SHP77 treated with DMSO at 0.1 percent for 48 hours (cell line): ENCODE measurements at places on chromosomes 2 and 18.

DNA sequence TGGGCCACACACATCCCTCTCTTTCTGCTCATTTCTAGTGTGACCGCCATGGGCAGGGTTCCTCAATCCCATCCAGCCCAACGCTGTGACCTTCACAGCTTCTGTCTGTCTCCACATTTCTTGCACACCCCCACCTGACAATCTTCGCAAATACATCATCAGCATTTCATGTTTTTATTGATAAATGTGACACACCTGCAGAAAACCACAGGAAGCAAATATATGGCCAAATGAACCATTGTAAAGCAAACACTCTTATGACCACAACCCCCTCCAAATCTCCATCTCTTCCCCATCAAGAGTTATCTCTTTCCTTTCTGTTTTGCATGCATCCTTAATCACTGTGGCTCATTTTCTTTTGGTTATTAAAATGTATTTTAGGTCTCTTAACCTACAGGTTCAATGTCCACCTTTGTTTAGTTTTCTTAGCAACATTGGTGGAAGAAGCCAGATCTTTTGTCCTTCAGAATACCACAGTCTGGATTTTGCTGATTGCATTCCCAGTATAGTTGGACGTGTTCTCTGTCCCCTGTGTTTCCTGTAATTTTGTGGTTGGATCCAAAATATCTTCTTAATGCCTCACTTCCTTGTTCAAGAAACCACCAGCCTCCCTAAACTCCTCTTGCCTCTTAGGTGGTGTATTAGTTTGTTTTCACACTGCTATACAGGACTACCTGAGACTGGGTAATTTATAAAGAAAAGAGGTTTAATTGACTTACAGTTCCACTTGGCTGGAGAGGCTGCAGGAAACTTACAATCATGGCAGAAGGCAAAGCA lies 9.8 kb upstream of the NCK2 start:
- no peak for DNase-seq

DNA sequence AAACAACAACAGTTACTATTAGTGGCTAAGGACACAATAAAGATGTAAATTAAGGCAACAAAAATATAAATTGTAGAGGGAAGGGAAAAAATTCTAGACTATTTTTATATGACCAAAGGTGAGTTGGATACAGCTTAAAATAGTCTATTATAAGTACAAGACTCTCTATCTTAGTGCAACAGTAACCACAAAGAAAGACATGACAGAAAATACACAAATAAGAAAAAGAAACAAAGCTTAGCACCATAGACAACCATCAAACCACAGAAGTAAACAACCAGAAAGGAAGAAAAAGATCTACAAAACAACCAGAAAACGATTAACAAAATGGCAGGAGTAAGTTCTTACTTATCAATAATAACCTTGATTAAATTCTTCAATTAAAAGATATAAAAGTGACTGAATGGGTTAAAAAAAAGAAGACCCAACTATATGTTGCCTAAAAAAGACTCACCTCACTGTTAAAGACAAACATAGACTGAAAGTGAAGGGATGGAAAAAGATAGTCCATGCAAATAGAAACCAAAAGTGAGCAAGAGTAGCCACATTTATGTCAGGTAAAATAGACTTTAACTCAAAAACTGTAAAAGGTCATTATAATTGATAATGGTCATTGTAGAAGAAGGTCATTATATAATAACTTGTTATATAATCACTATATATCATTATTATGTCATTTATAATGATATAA lies 62.5 kb downstream of the USP40 start:
- no peak for DNase-seq

- no peak for DNase-seq
Observed at GRCh38 chr2:200877443-200877842, 11.4 kb downstream of the PPIL3 start.

DNA sequence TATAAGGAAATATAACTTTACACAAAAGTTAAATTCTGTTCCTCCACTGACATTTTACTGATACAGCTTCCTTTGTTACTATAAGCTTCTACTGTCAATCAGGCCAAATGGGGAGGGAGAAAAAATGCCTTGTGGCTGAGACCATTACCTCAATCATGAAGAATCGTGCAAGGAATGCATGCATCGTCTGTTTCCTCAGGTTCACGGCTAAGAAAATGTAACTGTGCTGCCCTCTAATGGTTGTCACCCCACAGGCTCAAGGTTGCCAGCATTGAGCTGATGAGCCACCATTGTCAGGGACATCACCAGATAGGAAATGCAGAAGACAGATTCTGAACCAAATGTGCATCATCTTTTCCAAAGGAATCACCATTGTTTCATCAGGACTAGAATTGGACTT lies 426.9 kb downstream of the CDH2 start:
- DNase-seq, result peak; percentile 29

DNA sequence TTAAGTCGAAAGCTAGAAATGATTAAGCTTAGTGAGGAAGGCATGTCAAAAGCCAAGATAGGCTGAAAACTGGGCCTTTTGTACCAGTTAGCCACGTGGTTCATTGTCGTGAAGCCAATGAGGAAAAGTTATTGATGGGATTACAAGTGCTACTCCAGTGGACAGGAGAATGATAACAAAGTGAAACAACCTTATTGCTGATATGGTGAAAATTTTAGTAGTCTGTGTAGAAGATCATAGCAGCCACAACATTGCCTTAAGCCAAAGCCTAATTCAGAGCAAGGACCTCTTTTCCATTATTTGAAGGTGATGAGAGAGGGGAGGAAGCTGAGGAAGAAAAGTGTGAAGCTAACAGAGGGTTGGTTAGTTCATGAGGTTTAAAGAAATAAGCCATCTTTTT lies 24.1 kb upstream of the RAMP1 start:
- no peak for DNase-seq

DNA sequence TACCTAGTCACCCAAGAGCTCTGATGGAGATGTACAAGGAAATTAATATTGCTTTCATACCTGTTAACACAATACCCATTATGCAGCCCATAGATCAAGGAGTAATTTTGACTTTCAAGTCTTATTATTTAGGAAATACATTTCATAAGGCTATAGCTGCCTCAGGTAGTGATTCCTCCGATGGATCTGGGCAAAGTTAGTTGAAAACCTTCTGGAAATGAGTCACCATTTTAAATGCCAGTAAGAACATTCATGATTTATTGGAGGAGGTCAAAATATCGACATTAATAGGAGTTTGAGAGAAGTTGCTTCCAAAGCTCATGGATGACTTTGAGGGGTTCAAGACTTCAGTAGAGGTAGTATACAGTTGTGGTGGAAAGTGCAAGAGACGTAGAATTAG lies 931.4 kb upstream of the ACVR2A start:
- DNase-seq, result no peak

DNA sequence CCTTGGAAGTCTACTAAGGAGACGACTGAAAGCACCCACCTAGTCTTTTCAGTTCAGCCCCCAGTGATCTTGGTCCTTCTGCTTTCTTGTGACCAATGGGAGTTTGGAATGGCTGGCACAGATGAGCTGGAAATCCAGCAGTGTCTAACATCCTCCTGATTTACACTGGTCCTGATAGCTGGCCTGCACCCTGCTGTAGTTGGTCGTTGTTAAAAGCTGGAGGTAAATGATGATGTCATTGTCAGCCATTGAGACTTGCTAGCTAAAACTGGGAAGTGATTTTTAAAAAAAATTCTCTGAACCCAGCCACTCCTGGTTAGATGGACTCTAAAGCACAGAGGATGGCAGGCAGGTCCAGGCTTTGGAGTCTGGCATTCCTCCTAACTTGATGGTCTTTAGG lies 19.3 kb downstream of the CCT7 start:
- no peak for DNase-seq

DNA sequence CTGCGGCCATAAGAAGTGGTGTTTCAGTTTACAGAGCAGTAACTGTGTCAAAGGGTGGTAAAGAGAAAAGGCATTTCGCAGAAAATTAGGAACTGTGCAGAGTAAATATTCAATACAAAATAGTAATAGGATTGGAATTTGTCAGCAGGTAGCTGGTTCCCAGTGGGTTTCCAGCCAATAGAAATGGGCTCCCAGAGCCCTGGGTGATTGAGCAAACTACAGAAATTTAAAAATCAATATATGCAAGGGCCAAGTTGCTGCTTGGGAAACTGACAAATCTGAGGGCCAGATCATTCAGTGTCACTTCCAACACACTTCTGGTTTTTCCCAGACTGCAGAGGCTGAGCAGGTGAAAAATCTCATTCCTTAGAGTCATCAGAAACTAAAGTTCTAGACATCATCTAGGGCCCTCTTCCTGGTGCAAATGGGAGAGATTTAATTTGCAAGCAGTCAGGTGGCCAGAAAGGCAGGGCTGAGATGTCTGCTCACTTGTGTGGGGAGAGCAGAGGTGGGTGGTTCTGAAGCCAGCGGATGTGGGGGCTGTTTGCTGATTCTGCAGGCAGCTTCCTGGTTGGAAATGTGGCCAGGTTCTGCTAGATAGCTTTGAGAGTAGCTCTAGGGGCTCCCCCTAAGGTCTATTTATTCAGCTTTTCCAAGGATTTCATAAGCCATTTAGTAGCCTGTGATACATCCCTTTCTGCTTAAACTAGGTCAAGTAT lies 182.4 kb downstream of the NCK2 start:
- DNase-seq, result no peak

DNA sequence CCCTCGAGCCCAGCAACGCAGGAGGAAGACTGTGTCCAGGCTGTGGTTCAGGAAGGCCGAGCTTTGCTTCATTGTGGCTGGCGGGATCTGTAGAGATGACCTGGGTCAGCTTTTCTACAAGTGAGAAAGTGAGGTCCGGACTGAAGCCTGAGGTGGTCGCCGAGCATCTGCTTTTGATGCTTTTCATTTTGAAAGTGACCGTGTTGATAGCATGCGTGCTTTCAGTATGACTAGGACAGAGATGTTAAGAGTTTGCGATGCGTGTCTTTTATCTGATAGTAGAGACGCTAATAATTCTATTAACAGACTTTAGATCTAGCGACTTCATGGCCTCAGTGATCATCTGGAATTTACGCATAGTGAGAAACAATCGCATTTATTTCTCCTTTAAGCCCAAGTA lies 28.1 kb downstream of the CTDP1 start:
- DNase-seq, result no peak

DNA sequence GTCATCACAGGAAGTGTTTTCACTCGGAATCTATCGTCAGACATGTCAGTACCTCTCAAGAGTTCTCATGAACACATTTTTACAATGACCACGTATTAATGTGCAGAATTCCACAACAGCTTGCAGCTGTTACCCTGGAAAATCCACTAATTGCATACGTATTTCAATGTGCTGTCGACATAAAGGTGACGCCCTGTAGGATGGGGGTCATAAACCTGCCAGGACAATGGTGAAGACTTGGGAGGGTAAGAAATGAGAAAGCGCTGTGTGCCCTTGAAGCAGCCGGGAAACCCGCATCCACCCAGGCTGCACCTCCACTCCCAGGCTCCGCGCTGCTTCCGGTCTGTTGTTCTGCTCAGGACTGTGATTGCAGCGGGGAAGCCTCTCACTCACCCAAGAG lies 14.0 kb downstream of the TMEM18 start:
- DNase-seq, result no peak

DNA sequence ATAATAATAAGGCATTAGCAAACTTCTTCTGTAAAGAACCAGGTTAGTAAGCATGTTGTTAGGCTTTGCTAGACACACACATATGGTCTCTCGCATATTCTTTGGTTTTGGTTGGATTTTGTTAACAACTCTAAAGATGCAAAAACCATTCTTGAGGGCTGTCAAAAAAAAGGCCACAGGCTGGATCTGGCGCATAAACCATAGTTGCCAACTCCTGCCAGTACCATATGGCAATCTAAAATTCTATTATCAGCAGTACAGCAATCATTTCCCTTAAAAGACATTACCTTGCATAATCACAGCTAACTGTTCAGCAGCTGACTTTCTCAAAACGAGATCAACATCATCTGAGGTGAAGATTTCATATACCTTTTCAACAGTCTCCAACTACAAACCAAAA lies 63.5 kb downstream of the RTTN start:
- no peak for DNase-seq

DNA sequence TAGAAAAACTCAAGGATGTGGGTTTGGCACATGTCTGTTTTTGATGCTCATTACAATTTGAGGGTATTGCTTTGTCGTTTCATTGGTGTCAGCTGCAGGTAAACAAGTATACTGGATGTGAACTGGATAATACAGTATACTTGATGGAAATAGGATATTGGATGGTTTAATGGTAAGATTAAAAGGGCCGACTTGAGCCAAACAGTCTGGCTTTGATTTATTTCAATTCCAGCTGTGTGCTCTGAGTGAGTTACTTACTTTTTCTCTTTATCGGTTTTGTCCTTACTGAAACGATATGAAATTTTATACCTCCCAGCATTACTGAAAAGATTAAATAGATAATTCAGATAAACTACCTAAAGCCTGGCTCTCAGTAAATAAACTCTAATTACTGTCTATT lies 227.6 kb downstream of the ASXL3 start:
- no peak for DNase-seq

DNA sequence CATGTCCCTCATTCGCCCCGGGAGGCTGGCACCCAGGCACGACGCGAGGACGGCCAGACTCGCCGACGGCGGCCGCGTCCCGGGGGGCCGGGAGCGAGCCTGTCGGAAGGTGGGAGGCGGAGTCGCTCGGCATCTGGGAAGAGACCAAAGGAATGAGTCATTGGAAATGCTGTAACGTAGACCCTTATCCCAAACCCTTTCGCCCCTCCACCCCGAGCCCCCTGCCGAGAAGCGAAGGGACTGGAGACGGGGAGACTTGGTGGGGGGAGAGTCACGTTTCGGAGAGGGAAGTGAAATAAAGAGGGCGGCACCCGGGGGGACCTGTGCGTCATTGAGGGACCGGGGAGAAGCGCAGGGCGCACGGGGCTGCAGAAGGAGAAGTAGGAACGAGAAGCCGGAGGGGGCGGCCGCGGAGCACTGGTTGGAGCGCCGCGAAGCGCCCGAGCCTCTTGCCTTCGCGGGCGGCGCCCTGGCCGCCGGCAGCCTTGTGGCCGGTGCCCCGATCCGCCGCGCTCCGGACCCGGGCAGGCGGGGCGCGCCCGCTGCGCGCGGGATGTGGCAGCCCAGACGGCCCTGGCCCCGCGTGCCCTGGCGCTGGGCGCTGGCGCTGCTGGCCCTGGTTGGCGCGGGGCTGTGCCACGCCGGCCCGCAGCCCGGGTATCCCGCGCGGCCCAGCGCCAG lies at the start of gene EMILIN2:
Gene EMILIN2, plus strand, starts transcription at position 371 of the 681 bp plus-strand sequence. Its CDS starts 183 bp downstream, at position 554.
- DNase-seq, result no peak

DNA sequence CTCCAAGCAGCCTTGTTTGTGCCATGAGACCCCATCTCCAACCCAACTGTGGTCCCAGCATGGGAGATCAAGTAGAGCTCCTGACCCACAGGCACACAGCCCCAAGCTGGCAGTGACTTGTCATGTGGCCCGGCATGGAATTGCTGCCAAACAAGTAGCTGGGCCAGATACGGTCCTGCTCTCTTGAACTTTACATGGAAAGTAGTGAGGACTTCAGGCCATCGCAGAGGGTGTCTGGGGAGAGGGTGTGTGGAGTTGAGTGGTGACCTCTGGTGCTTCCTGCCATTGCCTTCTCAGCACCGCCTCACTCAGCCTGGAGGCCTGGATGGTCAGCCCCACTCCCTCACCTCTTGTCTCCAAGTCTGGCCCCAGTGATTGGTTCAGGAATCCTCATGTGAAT lies 10.9 kb upstream of the SLC4A3 start:
- no peak for DNase-seq
